ENCODE measurements at places on chromosomes 2 and 18. TPM values are rescaled to one million over a fixed set of nuclear protein-coding genes. Genes with fewer than 3 reads are reported as not detected.

GRCh38 chr18:79917169-79917852 lies 34.1 kb downstream of the SLC66A2 start:
- DNase-seq = no peak

DNA sequence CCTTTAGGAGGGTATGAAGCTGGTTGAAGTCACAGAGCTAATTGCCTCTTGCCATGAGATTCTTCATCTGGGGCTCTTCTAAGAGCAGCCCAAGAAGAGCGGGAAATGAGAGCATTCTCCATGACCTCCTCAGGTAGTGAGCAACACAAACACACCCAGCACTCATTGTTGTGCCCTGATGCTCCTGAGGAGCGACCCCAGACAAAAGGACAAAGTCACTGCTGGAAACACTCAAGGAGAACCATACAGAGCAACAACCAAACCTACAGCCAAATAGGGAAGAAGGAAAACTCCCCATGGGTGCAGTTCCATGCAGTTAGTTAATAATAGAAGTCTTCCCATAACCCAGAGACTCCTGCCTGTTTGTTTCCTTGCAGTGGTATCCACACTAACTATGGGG lies 426.0 kb upstream of the CRIM1 start:
- DNase-seq = no peak

DNA sequence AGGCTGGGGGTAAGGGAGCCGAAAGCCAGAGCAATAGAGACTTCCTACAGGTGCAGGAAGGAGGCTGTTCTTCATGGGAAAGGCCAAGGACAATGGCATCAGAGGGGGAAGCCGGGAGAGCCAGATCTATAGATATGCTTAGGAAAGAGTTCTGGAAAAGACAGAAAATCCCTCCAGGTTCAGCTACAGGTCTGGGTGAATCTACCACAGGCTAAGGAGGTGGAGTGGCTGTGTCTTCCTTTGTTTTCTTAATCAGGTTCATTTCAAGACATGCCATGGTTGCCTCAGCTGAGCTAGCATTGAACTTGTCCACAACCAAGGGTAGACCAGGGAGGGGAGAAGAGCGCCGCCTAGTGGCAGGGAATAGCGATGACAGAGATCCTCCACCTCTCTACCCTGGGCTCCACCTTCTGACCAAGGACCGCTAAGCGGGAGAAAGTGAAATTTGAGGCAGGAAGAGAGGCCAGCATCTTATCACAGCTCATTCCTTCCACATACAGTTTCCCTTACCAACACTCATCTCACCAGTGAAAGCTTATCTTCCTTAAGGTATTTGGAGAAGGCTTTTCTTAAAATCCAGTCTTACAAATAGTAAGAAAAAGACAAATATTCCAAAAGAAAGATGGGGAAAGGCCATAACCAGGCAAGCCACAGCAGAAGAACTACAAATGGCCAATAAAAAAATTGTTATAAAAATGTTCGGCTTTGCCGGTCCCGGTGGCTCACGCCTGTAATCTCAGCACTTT lies 74.2 kb downstream of the VIT start:
- DNase-seq = no peak

GRCh38 chr2:99607861-99608491 lies 118.2 kb upstream of the REV1 start:
- no peak for DNase-seq

DNA sequence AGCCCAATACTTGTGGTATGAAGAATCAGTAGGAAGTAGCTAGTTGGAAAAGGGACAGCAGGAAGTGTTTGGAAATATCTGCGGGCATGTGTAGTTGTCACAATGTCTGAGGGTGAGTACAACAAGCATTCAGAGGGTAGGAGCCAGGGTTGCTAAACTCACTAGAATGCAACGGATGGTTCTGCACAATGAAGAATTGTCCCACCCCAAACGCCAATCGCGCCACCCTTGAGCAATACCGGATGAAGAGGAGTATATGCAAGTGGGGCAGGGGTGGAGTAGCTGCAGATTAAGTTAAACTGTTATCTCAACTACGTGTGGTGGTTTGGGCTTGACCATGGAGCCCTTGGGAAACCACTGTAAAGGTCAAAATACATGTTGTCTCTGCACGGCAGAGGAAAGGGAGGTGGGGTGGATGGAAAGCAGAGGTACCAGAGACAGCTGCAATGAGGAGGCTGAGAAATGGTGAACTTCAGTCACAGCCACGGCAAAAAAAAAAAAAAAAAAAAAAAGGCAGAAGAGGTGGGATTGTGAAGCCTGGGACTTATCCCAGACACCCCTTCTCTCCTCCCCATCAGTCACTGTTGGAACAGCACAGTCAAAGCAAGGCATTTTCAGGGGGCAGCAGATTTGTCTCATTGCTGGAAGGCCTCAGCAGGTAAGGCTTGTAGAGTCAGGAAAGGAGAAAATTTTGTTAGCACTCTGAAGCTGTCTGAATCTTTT lies 5.2 kb downstream of the CCL20 start:
- no peak for DNase-seq

- DNase-seq = no peak
These were observed 4.6 kb downstream of the RPS27A start for GRCh38 chr2:55236992-55237543.

- DNase-seq = no peak
These were observed 180.7 kb downstream of the SUCLG1 start for GRCh38 chr2:84278386-84278785.

GRCh38 chr2:170350929-170351826 lies 173.2 kb downstream of the MYO3B start:
- no peak for DNase-seq

- no peak for DNase-seq
These were observed 398.2 kb downstream of the ADCYAP1 start for GRCh38 chr18:1302861-1303260.

DNA sequence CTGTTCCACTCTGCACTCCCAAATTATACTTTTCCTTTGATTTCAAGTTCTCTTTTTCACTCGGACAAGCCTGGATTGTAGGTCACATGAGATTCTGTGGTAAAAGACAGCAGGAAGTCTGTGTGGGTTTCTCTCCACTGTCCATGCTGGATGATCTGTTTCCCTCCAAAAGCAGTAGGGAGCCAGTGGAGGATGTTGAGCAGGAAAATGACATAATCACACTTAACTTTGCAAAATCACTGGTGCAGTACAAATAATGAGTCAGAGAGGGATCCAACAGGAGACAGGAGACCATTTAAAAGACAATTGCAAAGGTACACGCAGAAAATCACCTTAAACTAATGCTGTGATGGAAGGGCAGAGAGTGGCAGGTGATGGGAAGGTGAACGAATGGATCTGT lies 301.3 kb downstream of the ZNF407 start:
- peak; percentile 86 for DNase-seq

DNA sequence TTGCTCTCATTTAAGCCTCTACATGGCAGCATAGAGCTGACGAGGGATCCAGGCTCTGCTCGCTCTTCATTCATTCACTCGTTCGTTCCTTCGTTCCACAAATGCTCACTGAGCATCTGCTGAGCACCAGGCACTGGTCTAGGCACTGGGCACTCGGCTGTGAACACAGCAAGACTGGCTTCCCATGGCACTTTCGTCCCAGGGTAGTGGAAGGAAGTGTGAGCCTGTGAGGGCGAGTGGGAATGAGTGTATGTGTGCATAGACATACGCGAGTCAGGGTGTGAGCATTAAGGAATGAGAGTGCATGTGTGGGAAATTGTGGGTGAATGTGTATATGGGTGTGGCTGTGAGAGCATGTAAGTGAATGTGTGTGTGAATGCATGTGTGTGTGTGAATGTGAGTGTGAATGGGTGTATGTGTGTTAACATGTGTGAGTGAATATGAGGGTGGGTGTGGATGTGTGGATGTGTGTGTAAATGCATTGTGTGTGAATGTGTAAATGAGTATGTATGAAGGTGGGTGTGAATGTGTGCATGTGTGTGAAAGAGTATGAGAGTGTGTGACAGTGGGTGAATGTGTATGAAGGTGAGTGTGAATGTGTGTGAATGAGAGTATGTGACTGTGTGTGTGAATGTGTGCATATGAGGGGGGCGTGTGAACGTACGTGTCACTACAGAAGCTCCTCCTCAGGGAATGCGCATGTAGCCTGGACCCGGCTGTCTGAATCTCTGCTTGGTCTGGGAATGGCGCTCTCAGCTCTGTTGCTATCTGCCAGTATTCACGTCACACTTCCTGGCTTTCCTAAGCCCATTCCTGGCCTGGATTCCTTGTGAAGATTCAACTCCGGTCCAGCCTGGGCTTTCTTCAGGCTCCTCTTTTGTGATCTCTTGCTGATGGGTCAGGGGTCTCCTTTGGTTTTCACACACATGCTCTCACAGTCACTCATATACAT lies 28.8 kb downstream of the SNORC start:
- no peak for DNase-seq

DNA sequence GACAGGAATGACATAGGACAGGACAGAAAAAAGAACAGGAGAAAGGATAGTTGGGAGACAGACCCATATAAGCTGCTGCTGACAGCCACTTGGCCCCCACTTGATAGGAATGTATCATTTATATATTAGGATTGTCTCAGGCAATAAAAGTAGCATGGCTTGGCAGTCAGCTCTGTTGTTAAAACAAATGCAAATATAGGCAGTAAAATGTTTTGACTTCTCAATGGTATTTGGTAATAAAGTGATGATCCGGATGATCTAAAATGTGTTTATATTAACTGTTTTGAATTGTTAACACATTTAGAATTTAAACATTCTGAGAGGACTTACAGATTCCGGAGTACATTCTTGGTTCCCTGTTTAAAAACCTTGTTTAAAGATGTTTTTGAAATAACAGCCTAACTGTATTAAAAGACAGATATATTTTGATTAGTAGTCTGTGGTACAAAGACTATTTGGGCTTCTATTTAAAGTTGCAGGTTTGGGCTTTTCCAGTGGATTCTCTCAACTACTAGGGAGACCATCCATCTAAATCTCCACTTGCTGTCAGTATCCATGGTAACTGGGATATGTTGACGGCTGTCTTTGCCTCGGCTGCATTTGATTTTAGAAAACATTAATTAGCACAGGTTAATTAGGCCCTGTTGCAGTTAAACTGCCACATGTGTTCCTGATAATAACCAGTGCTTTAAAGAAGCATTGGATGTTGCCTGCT lies 147.6 kb downstream of the ESCO1 start:
- no peak for DNase-seq

- DNase-seq = peak; percentile 44
These were observed 26.7 kb downstream of the TANC1 start for GRCh38 chr2:158994920-158995676.

DNA sequence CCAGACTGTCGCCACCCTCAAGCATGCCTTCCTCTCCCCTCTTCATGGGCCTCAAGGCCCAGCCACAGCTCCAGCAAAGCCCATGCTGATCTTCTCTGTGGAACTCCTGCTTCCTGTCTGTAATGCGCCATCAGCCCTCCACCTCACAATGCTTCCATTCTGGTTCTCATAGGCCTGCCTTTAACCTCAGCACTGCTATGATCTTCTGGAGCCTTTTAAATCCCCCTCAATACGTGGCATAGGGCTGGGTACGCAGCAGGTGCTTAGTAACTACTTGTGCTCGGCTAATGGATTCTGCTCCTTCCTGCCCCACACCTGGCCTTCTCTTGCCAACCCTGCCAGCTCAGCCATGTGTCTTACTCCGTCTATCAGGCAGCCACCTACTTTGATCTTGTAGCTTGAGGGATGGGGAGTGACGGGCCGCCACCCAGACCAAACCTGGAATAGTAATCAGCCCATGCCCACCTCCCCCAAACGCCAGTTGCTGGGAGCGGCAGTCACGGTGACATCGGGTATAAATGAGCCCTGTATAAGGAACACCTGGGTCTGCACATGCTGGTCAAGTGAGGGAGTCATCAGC lies 106.7 kb upstream of the MCFD2 start:
- no peak for DNase-seq

GRCh38 chr2:95041824-95042442 lies 16.4 kb downstream of the MAL start:
- no peak for DNase-seq

DNA sequence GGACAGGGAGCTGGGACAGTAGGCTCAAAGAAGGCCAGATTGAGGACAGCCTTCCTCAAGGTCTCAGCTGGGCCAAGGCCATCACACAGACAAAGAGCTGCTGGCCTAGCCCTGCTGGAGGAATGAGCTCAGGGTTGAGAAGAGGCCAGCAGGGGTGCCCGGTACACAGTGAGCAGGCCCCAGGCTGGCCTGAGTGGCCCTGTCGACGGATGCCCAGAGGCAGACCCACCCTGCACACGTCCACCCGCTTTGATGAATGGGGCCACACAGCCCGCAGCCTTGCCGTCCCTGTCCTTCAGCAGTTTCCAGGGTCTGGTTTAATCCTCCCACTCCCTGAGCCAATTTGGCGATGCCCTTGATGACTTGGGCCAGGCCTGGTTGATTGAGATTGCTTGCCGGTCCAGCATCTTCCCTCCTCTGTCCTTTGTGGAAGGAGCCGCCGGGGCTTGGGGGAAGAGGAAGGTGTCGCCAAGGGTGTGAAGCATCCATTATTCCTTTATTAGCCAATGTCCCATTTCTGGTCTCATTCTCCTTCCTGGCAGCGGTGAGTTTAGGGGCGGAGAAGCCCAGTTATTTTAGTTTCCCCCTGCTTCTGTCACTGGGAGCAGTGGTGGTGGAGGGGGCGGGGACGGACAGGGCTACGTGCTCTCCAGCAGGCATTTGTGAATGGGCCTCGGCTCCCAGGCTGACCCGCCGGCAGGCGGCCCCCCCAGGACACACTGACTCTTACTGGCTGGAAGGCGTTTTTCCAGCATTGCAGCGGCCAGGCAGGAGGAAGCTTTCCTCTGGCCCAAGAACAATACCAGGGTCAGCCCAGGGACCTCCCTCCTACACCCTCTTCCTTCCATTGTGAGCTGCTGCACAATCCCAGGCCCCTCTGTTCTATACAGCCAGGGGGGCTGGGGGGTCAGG lies 141.8 kb downstream of the CTIF start:
- DNase-seq = no peak

- peak; percentile 31 for DNase-seq
These were observed 403 bp upstream of the CLUL1 start for GRCh38 chr18:596288-596881.

DNA sequence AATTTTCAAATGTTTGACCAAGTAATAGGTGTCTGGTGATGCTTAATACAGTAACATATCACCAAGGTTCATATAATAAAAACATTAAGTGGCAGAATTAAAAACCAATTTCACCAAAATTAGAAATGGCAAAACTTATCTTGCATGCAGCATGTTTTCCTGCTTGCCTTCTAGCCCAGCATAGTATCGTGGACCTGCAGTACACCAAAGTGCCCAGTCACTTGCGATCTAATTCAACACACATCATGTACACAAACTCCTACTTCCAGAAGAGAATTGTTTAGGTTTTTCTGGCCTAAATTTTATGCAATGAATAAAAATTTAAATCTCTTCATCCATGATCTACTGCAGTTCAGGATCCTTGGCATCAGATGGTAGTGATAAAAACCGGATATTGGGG lies 28.9 kb downstream of the LPIN2 start:
- DNase-seq = no peak

- DNase-seq = no peak
These were observed 347.2 kb upstream of the TRIB2 start for GRCh38 chr2:12369566-12369965.

The KCNG2 gene
- total RNA-seq = not detected

The FEV gene
- not detected for total RNA-seq

The CDH19 gene
- total RNA-seq = not detected

The IL1RN gene
- 1.6 TPM for total RNA-seq

The CTIF gene
- 7.1 TPM for total RNA-seq

The ANKRD23 gene
- 2.2 TPM for total RNA-seq

All from renal cortical epithelial cell (primary cell).